ENCODE measurements at places on chromosomes 7 and 10.

- no peak for DNase-seq
Measured at GRCh38 chr10:120770496-120770895, 80.7 kb upstream of the WDR11 start.

GRCh38 chr10:5776136-5776880 is 36.9 kb downstream of the GDI2 start:
- no peak for DNase-seq

- DNase-seq = no peak
Measured at GRCh38 chr10:132898391-132899053, 43.8 kb downstream of the CFAP46 start.

DNA sequence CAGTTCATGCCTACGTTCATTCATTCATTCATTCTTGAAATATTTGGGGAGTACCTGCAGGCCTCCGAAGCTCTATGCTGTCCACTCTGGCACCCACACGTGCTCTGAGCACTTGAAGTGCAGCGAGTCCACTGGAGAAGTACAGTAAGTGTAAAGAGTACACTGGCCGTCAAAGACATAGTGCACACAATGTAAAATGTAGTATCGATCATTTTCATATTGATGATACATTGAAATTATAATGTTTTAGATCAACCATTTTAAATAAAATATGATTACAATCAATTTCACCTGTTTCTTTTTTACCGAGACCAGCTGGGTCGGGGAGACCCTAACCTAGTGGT is 37.0 kb upstream of the PURB start:
- DNase-seq = no peak

GRCh38 chr10:114682121-114682520 is 24.0 kb upstream of the ABLIM1 start:
- DNase-seq = no peak

GRCh38 chr7:105213611-105214010 is 175.1 kb downstream of the SRPK2 start:
- DNase-seq = no peak
